ENCODE measurements at places on chromosomes 5 and 9. TPM values are rescaled to one million over a fixed set of nuclear protein-coding genes. Genes with fewer than 3 reads are reported as not detected.

DNA sequence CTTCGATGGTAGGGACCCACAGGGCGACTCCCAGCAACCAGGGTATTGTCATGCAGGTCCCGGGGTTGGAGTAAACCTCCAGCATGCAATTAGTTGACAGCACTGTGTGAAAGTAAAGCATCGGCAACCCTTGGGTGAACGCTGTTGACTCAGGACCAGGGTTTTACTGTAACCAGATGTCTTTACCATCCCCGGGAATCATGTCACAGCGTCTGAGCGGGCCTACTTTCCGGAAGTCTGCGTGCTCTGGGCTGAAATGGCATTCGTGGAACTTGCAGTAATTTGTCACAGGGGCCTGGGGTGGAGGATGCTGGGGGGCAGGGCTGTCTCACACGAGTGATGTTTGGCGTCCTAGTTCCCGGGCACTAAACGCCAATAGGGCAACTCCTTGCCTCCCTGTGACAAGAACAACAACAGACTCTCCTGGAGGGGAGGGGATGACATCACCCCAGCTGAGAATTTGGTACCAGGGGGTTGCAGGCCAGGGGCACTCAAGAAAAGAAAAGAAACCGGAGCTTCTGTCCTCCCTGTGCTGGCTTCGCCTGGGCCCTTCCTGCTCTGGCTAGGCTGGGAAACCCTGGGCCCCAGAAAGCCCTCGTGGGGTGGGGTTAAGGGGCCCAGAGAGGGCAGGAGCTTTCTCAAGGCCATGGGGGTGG lies 10.1 kb upstream of the UBAC1 start:
- H3K27ac ChIP-seq, result no peak overlapping the region
- DNase-seq, result no peak
- H3K4me1 ChIP-seq, result peaks cover 17% of the 10 kb centered on the region
- no peaks in the 10 kb centered on the region for H3K27me3 ChIP-seq
- H3K36me3 ChIP-seq, result no peaks in the 10 kb centered on the region
- no peak overlapping the region for H3K4me3 ChIP-seq

GRCh38 chr9:5786370-5787127 lies 46.4 kb downstream of the ERMP1 start:
- no peak for DNase-seq
- peaks cover 91% of the 10 kb centered on the region for H3K36me3 ChIP-seq
- no peak overlapping the region for H3K4me3 ChIP-seq
- peaks cover 13% of the 10 kb centered on the region for H3K4me1 ChIP-seq
- no peak overlapping the region for H3K27ac ChIP-seq

DNA sequence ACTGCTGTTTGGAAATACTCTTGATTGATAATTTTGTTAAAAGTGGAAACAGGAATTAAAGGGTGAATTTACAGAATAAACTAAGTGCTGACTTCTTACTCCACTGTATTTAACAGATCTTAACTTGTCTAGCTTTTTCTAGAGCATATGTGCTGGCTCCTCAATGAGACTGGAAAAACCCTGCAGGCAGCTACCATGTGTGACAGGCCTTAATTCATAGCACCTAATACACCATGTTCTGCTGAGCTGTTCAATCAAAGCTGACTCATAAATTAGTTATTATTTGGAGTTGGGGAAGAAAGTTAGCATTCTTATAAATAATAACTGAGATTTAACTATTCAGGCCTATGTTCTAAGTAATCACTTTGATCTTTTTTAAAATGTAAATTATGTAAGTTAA lies 29.4 kb downstream of the CTNNAL1 start:
- H3K4me3 ChIP-seq, result no peak overlapping the region
- no peak overlapping the region for H3K27ac ChIP-seq
- DNase-seq, result no peak
- H3K27me3 ChIP-seq, result no peaks in the 10 kb centered on the region
- H3K36me3 ChIP-seq, result peaks cover 8% of the 10 kb centered on the region

DNA sequence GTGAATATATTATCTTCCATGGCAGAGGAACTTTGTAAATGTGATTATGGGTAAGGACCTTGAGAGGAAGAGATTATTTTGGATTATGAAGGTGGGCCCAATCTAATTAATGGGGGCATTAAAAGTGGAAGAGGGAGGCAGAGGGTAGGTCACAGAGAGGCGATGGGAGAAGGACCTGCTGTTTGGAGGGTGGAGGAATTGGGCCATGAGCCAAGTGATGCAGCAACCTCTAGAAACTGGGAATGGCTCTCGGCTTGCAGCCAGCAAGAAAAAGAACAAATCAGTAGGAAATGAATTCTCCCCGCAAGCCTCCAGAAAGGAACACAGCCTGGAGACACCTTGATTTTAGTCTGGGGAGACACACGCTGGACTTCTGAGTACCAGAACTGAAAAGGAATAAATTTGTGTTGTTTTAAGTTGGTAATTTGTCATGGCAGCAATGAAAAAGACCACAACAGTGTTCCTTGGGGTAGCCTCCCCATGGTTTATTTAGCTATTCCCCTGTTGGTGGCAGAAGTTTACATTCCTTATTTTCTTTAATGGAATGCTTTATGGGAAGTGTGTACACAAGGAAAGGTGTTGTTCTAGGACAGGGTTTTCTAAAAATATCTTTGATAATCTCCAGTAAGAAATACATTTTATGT lies 103.6 kb downstream of the HSPA4 start:
- no peaks in the 10 kb centered on the region for H3K27me3 ChIP-seq
- no peaks in the 10 kb centered on the region for H3K36me3 ChIP-seq
- H3K27ac ChIP-seq, result no peak overlapping the region
- no peak overlapping the region for H3K4me3 ChIP-seq

ENTREP1 gene
- total RNA-seq, result not detected

DNA sequence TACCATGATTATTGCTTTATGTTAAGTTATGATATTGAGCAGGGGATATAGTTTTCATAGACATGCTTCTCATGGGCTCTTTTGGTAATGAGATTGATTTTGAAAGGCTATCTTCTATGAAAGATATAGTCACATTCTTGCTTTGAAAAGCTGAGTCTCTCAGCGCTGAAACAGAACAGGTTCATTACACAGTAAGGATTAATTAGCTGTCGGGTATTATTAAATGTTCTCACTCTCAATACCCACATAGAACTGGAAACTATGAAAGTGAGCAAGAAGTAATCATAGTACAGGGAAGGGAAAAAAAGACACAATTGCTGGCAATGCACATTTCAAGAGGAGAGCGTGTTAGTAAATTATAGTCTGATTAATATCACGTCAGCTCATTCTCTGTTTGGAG lies 171.6 kb upstream of the GPR151 start:
- H3K27ac ChIP-seq, result no peak overlapping the region
- H3K4me1 ChIP-seq, result no peaks in the 10 kb centered on the region
- DNase-seq, result no peak
- H3K27me3 ChIP-seq, result no peaks in the 10 kb centered on the region
- no peaks in the 10 kb centered on the region for H3K36me3 ChIP-seq

DNA sequence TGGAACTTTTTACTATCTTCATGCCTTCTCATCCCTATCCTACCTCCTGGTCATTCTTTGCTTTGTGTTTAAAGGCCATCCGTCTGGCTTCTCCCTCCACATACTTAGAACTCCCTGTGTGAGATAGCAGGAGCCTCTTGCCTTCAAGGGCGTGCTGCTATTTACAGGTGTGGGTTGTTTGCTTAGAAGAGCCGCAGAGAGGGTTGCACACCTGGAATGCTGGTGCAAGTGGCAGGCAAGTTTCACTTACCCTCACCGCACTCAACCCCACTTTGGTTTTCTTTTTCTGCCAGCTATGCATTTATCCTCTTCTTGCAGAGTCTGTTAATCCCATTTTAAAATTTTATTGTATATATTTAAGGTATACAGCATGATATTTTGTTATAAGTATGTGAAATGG lies 12.6 kb downstream of the SKP2 start:
- H3K27me3 ChIP-seq, result no peaks in the 10 kb centered on the region
- peaks cover 67% of the 10 kb centered on the region for H3K36me3 ChIP-seq
- no peak overlapping the region for H3K4me3 ChIP-seq
- no peak for DNase-seq

- no peak overlapping the region for H3K27ac ChIP-seq
- no peak overlapping the region for H3K4me3 ChIP-seq
- no peak for DNase-seq
- no peaks in the 10 kb centered on the region for H3K36me3 ChIP-seq
Observed at GRCh38 chr9:26054600-26055520, 376.6 kb upstream of the TUSC1 start.

PCDHGA2 gene
- not detected for total RNA-seq

DNA sequence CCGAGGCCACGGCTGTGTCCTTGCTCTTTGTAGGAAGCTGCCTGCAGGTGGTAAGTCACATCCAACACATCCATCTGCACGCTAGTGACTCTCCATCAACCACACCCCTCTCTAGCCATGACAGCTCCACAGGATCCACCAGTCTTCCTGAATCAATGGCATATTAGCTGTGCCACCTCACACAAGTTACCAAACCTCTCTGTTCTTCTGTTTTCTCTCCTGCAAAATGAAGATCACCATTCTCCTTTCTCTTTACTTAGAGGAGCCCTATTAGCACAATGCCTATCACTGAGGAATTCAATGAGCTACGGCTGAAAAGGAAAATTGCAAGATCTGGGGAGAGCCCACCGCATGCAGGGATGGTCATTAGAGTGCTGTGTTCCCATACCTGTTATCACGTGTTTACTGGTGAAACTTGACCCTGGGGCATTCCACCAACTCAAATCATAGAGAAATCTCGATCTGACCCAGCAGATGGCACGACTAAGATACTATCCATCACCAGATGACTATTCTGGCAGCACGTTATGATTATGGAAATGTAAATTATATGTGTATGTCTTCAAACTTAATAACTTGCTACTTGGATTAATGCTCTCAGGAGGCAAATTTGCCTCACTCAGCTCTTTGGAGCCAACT lies 20.9 kb downstream of the WHRN start:
- peaks cover 29% of the 10 kb centered on the region for H3K4me1 ChIP-seq
- no peaks in the 10 kb centered on the region for H3K36me3 ChIP-seq
- no peaks in the 10 kb centered on the region for H3K27me3 ChIP-seq
- no peak overlapping the region for H3K4me3 ChIP-seq
- no peak for DNase-seq
- H3K27ac ChIP-seq, result peak overlapping the region; percentile 69

GRCh38 chr9:79574136-79574535 lies 2.4 kb downstream of the TLE4 start:
- H3K4me3 ChIP-seq, result peak overlapping the region; percentile 93
- H3K27ac ChIP-seq, result peak overlapping the region; percentile 94
- peaks cover 53% of the 10 kb centered on the region for H3K4me1 ChIP-seq
- H3K27me3 ChIP-seq, result no peaks in the 10 kb centered on the region
- peaks cover 41% of the 10 kb centered on the region for H3K36me3 ChIP-seq
- no peak for DNase-seq

DNA sequence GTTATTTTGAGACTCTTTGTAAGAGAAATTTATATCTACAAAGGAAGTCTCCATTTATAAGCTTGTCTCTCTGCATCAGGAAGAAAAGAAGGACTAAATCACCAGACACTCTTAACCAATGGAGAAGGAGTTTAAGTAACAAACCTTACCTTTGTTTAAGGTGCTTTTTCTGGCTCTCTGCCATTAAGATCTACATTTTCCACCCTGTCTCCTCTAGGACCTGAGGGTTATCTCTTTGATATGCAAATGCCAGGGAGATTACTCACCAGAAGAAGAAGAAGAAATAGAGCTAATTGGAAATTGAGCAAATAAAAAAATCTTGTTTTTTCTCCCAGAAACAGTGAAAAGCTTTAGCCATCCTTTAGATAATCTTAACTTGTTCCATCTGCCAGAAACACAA lies 60.9 kb downstream of the CDKN2A start:
- H3K36me3 ChIP-seq, result peaks cover 9% of the 10 kb centered on the region
- H3K4me1 ChIP-seq, result no peaks in the 10 kb centered on the region
- H3K27ac ChIP-seq, result no peak overlapping the region
- no peak for DNase-seq
- H3K4me3 ChIP-seq, result no peak overlapping the region
- no peaks in the 10 kb centered on the region for H3K27me3 ChIP-seq

- H3K36me3 ChIP-seq, result no peaks in the 10 kb centered on the region
- H3K4me1 ChIP-seq, result peaks cover 14% of the 10 kb centered on the region
Observed at GRCh38 chr9:121059998-121060636, 10.0 kb upstream of the C5 start.

DNA sequence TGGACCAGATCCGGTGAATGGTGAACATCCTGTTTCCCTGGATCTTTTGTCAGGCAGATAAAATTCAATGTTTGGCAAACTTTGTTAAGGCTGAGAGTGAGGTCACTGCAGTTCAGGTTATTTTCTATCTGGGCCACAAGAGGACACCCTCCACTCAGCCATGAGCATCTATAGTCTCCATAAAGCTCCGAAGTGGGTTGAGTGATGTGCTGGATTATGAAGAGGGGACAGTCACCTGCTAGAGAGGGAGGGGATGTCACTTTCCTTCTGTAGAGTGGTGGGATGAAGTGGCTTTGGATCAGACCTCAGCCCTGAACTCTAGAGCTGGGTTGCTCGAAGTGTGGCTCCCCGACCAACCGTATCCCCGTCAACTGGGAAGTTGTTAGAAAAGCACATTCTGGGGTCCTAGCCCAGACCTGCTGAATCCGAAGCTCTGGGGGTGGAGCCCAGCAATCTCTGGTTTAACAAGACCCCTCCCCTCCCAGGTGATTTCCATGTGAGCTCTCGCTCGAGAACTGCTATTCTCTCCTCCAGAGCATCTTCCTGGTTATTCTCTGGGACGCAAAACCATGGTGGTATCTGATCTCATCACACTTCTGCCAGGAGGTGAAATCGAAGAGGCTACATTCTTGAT lies 31.8 kb upstream of the FGF1 start:
- H3K4me1 ChIP-seq, result peaks cover 11% of the 10 kb centered on the region
- peak; percentile 16 for DNase-seq
- no peaks in the 10 kb centered on the region for H3K36me3 ChIP-seq
- H3K27me3 ChIP-seq, result peaks cover 11% of the 10 kb centered on the region
- no peak overlapping the region for H3K4me3 ChIP-seq
- H3K27ac ChIP-seq, result no peak overlapping the region

DNA sequence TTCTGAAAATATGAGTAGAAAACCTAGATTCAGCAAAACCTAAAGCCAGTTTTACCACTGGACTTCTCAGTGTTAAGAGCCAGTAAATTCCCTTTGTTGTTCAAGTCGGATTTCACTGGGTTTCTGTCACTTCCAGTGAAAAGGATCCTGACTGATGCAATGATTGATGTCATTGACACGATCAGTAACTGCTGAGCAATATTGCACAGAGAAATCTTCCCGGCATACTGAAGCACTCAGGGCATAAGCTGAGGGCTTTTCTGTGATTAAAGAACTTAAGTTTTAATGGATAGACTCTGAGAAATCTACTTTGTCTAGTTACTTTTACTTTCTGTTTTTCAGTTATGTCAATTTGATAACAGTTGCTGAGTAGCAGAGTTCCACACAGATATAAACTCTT lies 61.9 kb downstream of the DENND1A start:
- H3K36me3 ChIP-seq, result peaks cover 15% of the 10 kb centered on the region
- peaks cover 33% of the 10 kb centered on the region for H3K4me1 ChIP-seq
- peak overlapping the region; percentile 87 for H3K27ac ChIP-seq
- no peak for DNase-seq

SLC6A7 gene
- total RNA-seq, result not detected
